ENCODE measurements at places on chromosomes 3 and 15.

GRCh38 chr15:50137330-50137761 lies 18.3 kb upstream of the ATP8B4 start:
- no peak for DNase-seq

DNA sequence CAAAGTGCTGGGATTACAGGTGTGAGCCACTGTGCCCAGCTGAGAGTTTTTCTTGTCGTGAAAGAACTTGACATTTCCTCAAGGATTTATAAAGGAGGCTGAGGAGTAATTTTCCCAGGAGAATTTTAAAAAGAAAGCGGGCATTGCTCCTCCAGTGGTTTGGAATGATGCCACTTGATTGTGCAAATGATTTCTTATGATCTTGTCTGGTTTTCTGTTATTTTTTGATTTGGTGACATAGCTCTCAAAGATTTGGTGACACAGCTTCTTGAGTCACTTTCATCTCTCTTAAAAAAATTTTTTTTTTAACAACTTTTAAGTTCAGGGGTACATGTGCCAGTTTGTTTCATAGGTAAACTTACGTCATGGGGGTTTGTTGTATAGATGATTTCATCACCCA lies 24.6 kb upstream of the NFKBIZ start:
- DNase-seq: no peak

GRCh38 chr3:43410592-43410991 lies 124.3 kb downstream of the SNRK start:
- DNase-seq: no peak

DNA sequence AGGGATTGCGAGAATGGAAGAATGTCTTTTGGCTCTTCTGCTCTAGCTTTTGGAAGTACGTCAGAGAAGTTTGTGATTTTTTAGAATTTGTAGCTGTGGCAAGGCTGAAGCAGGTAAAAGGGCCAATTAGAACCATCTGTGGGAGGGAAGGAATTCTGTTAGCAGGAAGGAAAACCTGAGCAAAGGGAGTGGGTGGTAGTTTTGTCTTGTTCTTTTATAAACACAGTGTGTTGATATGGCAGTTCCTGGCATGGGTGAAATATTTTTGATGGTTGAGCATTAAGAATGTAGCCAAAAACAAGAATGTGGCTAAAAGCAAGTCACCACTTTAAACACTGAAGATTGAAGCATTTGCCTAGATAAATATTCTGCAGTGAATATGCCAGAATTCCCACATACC lies 23.8 kb downstream of the DAG1 start:
- no peak for DNase-seq

DNA sequence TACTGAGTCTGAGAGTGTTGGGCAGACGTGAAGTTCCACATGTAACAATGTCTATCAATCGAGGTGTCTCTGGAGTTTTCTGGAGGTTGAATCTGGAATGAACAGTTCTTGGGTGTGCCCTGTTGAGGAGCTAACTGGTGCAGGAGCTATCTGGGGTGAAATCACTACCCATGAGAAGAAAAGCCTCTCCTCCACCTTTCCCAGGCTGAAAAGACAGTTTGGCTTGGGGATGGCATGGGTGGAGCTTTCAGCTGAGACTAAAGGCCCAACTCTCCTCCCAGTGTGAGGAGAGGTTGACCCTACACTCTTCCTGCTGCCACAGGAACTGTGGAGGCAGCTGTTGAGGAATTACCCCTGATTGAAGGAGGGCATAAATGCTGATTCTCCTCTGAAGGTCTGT lies 54.4 kb upstream of the LRRFIP2 start:
- DNase-seq: no peak

- DNase-seq: peak; percentile 68
Measured at GRCh38 chr15:38068626-38069391, 134.4 kb downstream of the TMCO5A start.

DNA sequence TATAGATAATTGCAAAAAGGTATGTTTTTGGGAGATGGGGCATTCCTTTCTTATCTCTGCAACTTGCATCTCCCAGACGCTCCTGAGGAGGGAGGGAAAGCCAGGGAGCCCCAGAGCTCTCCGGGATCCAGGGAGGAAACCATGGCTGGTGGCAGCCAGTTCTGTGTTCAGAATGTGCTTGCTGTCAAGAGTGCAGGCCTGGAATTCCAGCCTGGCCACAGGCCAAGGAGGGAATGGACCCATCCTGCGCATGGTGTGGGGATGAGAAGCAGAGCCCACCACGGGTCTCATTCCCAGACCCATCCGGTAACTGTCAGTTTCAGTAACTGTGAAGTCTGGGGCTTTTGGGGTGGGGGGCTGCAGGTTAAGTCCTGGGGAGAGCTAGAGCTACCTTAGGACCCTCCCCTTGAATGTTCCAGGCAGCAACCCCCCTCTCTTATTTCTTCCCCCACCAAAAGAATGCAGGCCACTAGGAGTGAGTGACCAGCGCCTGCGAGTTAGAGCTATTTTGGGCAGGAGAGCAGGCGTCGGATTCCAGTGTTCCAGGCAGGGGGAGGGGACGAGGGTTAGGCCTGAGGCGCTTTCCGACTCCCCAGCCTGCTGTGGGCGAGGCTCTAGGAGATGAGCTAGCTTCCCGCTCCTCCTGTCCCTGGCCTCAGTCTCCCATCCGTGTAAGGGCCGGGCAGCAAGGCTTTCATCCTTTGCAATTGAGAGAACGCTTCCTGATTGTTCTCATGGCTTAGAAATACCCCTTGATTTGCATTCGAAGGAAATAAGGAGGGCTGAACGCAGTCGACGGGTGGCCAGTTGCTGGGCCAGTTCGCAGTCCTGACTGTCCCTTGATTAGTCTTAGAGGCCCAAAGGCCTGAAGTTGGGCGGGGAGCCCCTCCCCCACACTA lies 781 bp upstream of the DAG1 start:
- DNase-seq: peak; percentile 86

DNA sequence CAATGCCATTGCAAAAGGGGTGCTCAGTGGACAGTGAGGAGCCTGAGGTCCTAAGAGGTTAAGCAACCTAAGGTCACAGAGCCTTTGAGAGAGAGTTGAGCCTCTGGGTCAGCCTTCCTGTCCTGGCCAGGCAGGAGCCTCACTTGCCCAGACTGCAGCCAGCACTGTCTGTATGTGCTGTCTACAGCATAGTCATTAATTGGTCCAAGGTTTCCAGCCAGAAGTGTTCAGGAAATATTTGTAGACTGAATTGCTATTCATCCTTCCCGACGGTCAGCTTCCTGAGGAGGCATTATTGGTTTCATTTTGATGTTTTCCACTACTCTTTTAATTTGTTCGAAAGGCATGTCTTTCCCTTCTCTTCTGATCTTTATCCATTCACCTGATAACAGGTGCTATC lies 8.1 kb downstream of the SEC13 start:
- no peak for DNase-seq

GRCh38 chr15:92930776-92931175 lies 30.7 kb downstream of the CHD2 start:
- no peak for DNase-seq

- no peak for DNase-seq
Measured at GRCh38 chr3:127777332-127777731, 45.0 kb downstream of the MGLL start.

GRCh38 chr15:44584162-44584749 lies 47.3 kb downstream of the EIF3J start:
- DNase-seq: no peak

- no peak for DNase-seq
Measured at GRCh38 chr3:192435241-192435640, 292.1 kb downstream of the FGF12 start.

DNA sequence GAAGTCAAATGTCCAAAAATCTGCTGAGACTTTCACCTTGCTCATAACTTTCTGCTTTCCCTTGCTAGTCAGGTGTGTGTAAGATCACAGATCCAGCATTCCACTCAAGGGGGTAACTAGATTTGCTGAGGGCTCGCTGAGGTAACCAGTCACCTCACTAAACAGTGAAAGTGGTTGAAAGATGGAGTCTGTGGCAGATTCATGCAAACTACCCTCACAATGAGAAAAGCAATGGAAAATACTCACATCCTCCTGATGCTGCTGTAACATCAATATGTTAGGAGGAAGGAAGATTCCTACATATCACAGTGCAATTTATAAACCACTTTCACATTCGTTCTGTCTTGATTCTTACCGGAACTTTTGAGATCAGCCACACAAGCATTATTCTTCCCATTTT lies 174.3 kb upstream of the BCL6 start:
- no peak for DNase-seq

DNA sequence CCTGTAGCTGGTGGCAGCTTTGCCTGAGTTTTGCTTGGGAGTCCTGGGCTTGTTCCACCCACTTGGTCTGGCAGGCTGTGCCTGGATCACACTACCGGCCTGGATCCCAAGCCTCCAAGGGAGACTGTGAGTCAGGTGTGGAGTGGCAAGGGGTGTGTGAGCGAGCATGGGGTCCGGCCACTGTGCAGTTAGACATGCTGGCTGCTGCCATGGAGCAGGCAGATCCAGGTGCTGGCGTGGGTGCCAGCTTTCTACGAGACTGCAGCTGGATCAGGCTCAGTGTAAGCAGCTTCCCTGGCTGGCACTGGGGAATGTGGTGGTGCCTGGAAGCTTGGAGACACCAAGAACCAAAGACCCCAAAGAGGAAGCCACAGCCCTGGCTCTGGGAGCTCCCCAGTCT lies 102.0 kb upstream of the BNIP2 start:
- no peak for DNase-seq

DNA sequence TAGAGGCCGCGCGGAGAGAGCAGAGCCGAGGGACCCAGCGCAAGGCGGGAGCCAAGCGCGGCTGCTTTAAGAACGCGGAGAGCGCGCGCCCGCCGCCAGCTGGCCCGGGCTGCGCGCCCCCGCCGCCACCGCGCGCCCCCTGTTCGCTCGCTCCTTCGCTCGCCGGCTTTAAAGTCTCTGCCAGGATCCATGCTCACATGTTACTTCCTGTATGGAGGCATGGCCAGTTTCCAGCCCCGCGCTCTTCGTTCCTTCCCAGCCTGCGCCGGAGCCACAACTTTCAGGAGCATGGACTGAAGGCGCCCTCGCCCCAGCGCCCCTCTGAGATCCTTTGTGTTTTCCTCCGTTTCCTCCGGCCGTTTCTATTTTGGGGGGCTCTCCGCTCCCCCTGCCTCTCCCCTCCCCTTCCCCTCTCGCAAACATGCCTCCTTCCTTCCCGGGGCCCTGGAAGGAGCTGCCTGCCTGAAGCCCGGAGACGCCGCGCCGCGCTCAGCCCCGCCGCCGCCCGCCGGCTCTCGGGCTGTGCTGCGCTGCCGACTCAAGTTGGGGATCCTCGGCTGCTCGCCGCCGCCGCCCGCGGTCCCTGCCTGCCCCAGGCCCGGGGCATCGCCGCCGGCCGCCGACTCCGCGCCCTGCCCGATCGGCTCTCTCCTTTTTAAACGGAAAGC lies at the start of gene PTPRG:
PTPRG (plus strand) TSS at position 198 of the 668 bp plus-strand sequence. CDS start 717 bp downstream, outside the sequence.
- DNase-seq: peak; percentile 96

GRCh38 chr3:121096953-121097352 lies 188.9 kb downstream of the STXBP5L start:
- DNase-seq: no peak

DNA sequence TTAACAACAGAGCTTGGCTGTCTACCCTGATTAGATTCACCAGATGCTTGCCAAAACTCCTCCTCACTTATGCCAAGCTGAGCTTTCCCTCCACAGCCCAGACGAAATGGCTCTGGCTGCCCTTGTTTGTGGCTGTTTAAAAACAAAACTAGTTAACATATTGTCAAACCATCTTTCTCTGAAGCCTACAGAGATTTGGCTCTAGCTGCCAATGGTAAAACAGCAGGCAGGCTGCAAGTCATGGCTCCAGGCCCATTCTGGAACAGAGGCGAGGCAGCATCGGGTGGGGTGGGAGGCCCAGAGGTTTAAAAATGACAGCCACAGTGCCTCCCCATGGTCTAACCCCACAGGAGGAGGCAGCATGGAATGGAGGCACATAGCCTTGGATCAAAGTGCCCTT lies 75.9 kb downstream of the SCN5A start:
- peak; percentile 24 for DNase-seq

- peak; percentile 67 for DNase-seq
Measured at GRCh38 chr15:62742409-62743171, 300.0 kb upstream of the TPM1 start.

- no peak for DNase-seq
Measured at GRCh38 chr15:90316139-90316538, 35.9 kb upstream of the ZNF774 start.

- no peak for DNase-seq
Measured at GRCh38 chr3:172908771-172909270, 158.3 kb downstream of the ECT2 start.

- no peak for DNase-seq
Measured at GRCh38 chr3:183264268-183264667, 11.2 kb downstream of the B3GNT5 start.

DNA sequence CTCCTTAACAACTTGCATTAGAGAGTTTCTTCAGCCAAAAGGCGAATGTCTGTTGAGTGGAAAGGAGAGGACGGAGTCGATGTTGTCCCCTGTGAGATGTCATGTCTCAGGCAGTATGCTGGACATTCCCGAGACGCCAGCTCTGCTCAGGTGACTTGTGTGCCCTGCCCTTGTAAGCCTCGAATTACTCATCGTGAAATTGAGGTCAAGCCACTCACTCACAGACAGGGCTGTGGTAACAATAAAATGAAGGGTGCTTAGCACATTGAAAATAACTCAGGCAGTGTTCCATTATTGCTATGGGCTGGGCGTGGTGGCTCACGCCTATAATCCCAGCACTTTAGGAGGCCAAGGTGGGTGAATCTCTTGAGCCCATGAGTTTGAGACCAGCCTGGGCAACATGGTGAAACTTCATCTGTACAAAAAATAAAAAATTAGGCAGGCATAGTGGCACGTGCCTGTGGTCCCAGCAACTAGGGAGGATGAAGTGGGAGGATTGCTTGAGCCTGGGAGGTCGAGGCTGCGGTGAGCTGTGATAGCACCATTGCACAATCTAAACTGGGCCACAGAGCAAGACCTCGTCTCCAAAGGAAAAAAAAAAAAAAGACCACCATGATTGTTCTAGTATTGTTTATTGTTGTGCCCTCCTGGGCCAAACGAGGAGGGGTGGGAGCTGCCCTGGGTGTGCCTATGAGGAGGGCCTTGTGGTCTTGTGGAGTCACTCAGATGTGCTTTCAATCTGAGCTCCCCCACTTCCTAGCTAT lies 214.4 kb downstream of the THSD4 start:
- DNase-seq: no peak

DNA sequence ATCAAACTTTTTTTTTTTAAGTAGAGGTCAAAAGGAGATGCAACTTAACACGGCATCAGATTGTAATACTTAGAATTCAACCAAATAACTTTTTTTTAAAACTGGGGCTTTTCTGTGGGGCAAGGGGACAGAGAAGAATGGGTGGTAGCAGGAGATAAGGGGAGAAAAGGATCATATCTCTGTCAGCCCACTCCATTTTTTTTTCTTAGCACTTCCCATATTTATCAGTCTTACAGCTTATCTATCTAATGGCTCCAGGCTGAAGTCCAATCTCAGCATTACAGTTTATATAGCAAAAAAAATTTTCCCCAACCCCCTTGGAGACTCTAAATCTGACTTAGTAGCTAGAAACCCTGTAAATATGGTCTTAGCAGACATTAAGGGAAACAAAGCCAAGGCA lies 69.3 kb downstream of the PIK3R4 start:
- DNase-seq: no peak
